ENCODE measurements at places on chromosomes 3 and 15. TPM values are rescaled to one million over a fixed set of nuclear protein-coding genes. Genes with fewer than 3 reads are reported as not detected.

PCCB gene
- 134 TPM for total RNA-seq

GRCh38 chr3:33037471-33037870 lies 59.5 kb downstream of the GLB1 start:
- no peaks in the 10 kb centered on the region for H3K27me3 ChIP-seq
- no peaks in the 10 kb centered on the region for H3K4me1 ChIP-seq
- H3K4me3 ChIP-seq, result no peak overlapping the region

FEZF2 gene
- total RNA-seq, result not detected

DNA sequence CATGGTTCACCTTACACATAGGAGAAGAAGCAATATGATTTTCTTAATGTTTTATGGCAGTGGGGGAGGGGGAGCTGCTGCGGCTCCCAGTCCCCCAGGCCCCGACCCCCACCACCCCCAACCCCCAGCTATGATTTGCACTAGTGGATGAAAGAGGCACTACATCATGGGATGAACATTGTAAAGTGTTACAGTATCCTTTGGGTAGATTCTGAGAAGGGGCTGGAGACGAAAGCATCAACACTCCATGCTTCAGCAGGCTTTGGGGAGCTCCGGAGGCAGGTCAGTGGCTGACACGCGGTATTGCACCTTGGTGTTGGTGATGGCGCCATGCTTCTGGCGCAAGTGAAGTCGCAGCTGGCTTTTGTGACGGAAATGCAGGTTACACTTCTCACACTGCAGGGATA lies 19.9 kb upstream of the RTP2 start:
- DNase-seq, result no peak
- H3K36me3 ChIP-seq, result peaks cover 66% of the 10 kb centered on the region
- peaks cover 3% of the 10 kb centered on the region for H3K4me1 ChIP-seq

PGBD4 gene
- total RNA-seq, result 1.7 TPM

DNA sequence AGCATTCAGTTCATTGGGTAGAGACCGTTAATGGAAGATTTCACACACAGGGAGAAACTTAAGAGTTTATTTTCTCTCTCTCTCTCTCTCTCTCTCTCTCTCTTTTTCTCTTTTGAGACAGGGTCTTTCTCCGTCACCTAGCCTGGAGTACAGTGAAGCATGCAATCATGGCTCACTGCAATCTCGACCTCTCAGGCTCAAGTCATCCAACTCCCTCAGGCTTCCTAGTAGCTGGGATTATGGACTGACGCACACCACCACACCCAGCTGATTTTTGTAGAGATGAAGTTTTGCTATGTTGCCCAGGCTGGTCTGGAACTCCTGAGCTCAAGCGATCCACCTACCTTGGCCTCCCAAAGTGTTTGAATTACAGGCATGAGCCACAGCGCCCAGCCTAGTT lies 1.6 kb downstream of the WDR72 start:
- H3K4me1 ChIP-seq, result no peaks in the 10 kb centered on the region
- H3K4me3 ChIP-seq, result no peak overlapping the region

DNA sequence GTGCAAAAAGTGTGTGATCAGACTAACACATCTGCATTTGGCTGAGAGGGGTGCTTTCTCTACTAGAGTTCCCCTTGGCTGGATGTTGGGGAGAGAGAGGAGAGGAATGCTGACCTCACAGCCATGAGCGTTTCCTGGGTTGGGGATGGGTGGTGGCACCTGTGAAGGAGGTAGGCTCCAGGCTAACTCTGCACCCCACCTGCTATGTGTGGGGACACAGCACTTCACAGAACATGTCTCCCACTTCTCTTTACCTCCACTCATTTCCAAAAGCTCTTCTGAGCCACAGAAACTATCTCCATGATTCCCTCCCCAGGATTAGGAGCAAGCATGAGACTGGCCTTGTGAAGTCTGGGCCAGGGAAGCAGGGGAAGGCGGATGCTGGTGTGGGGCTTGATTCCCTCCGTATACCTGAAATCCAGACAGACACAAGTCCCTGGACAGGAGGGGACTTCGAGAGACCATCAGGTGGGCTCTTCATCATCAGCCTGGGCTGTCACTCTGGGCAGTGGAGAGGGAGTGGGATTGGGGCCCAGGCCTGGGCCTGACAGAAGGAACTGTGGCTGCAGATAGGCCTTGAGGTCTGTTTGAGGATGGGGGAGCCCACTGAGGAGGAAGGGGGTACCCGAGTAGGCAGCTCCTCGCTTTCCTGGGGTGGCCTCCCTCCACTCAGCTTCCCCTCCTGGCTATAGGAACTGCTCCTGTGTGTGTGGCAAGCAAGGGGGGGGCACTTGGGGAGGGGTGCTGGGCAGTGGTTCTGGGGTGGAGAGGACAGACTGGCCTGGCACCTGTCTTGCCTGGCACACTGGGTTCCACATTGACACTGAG lies 40.7 kb downstream of the FEM1B start:
- H3K36me3 ChIP-seq, result no peaks in the 10 kb centered on the region
- peak; percentile 3 for DNase-seq
- H3K27me3 ChIP-seq, result no peaks in the 10 kb centered on the region
- H3K4me3 ChIP-seq, result no peak overlapping the region
- no peaks in the 10 kb centered on the region for H3K4me1 ChIP-seq

LMAN1L gene
- total RNA-seq, result 6.9 TPM

SCAMP2 gene
- 132 TPM for total RNA-seq

STAB1 gene
- total RNA-seq, result 536 TPM

- H3K4me3 ChIP-seq, result no peak overlapping the region
- no peak overlapping the region for H3K27ac ChIP-seq
These were observed 111.5 kb downstream of the ZNF609 start for GRCh38 chr15:64571857-64572291.

DNA sequence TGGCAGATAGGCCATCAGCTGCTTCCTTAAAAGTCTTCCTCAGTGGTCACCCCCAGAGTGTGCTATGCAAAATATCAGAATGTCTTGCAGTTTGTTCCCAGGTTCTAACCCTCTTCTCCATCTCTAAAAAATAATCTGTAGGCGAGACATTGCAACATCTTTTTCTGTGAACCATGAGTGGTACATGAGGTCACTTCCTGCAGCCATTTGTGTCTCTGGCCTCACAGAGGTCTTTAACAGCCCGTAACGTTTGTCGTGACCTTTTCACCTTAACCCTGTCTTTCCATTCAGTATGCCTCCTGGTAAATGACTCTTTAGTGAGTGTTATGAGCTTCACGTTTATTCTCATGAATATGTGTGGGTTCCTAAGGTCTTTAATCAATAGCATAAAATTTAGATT lies 145.4 kb downstream of the KLHL25 start:
- H3K4me3 ChIP-seq, result no peak overlapping the region
- peak overlapping the region; percentile 65 for H3K27ac ChIP-seq
- H3K4me1 ChIP-seq, result no peaks in the 10 kb centered on the region
- H3K27me3 ChIP-seq, result no peaks in the 10 kb centered on the region
- DNase-seq, result peak; percentile 57

GRCh38 chr3:140748-141330 lies 55.7 kb upstream of the CHL1 start:
- no peak overlapping the region for H3K27ac ChIP-seq
- no peak overlapping the region for H3K4me3 ChIP-seq
- DNase-seq, result no peak
- no peaks in the 10 kb centered on the region for H3K4me1 ChIP-seq
- no peaks in the 10 kb centered on the region for H3K27me3 ChIP-seq

- no peak overlapping the region for H3K27ac ChIP-seq
- DNase-seq, result no peak
- H3K36me3 ChIP-seq, result no peaks in the 10 kb centered on the region
- no peaks in the 10 kb centered on the region for H3K4me1 ChIP-seq
These were observed 223.0 kb downstream of the TBL1XR1 start for GRCh38 chr3:176974279-176974678.

DNA sequence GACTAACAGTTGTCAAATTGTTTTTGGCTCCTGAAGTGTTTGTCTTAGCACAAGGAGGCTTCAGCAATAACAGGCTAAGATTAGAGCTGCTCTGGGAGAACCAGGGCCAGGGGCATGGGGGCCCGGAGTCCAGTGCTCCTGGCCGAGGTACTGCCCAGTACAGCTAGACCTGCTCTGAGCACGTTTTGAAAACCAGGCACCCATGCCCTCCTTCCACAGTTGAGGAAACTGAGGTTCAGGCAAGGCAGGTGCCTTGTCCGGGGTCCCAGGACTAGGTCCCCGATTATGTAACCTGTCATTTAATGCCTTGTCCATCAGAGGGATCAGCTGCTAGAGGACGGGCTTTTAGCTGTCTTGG lies 19.2 kb downstream of the KBTBD13 start:
- H3K27me3 ChIP-seq, result no peaks in the 10 kb centered on the region
- H3K4me1 ChIP-seq, result no peaks in the 10 kb centered on the region
- H3K4me3 ChIP-seq, result no peak overlapping the region
- DNase-seq, result peak; percentile 40
- H3K36me3 ChIP-seq, result no peaks in the 10 kb centered on the region

- H3K27ac ChIP-seq, result no peak overlapping the region
- peak; percentile 70 for DNase-seq
- H3K4me3 ChIP-seq, result no peak overlapping the region
- H3K27me3 ChIP-seq, result no peaks in the 10 kb centered on the region
- no peaks in the 10 kb centered on the region for H3K36me3 ChIP-seq
These were observed 187.1 kb upstream of the DNAJC19 start for GRCh38 chr3:181176601-181177000.

- H3K27me3 ChIP-seq, result no peaks in the 10 kb centered on the region
- H3K4me1 ChIP-seq, result no peaks in the 10 kb centered on the region
- no peak for DNase-seq
- H3K27ac ChIP-seq, result no peak overlapping the region
- H3K36me3 ChIP-seq, result no peaks in the 10 kb centered on the region
These were observed 175.0 kb downstream of the CFAP20DC start for GRCh38 chr3:58874795-58875194.

DNA sequence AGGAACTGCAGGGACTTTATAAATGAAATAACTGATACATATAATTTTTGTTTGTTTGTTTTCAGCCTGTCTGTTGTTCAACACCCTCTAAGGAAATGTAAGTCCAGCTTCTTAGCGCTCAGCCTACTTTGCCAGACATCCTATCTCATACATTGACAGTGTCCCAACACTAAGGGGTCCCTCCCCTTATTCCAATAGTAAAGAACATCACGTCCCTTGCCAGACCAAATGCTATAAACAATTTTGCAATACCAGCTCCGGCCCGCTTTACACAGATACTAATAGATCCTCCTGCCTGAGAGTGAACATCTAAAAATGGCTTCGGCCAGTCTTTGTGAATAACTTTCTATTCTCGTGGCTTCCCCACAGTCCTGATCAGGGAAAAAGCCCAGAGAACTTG lies 4.5 kb upstream of the TAFA4 start:
- peaks cover 8% of the 10 kb centered on the region for H3K4me1 ChIP-seq
- H3K4me3 ChIP-seq, result no peak overlapping the region
- H3K27me3 ChIP-seq, result peaks cover 14% of the 10 kb centered on the region
- no peaks in the 10 kb centered on the region for H3K36me3 ChIP-seq
- no peak overlapping the region for H3K27ac ChIP-seq
- no peak for DNase-seq

- no peaks in the 10 kb centered on the region for H3K27me3 ChIP-seq
- H3K4me3 ChIP-seq, result no peak overlapping the region
- peaks cover 7% of the 10 kb centered on the region for H3K36me3 ChIP-seq
- no peak overlapping the region for H3K27ac ChIP-seq
These were observed 50.0 kb downstream of the RLBP1 start for GRCh38 chr15:89171136-89172072.

PYGO1 gene
- 12.4 TPM for total RNA-seq

SLC26A6 gene
- 19.5 TPM for total RNA-seq

A4GNT gene
- not detected for total RNA-seq

- H3K4me3 ChIP-seq, result peak overlapping the region; percentile 66
- DNase-seq, result peak; percentile 67
- H3K27me3 ChIP-seq, result no peaks in the 10 kb centered on the region
- H3K4me1 ChIP-seq, result peaks cover 27% of the 10 kb centered on the region
- peak overlapping the region; percentile 98 for H3K27ac ChIP-seq
- no peaks in the 10 kb centered on the region for H3K36me3 ChIP-seq
These were observed 653 bp upstream of the WDR6 start for GRCh38 chr3:49006408-49007067.

- H3K27me3 ChIP-seq, result no peaks in the 10 kb centered on the region
- no peaks in the 10 kb centered on the region for H3K36me3 ChIP-seq
- DNase-seq, result no peak
- no peak overlapping the region for H3K27ac ChIP-seq
These were observed 71.7 kb downstream of the CYP19A1 start for GRCh38 chr15:51266656-51267050.

MED12L gene
- 13.1 TPM for total RNA-seq

GRCh38 chr3:65246561-65246960 lies 558.8 kb upstream of the ADAMTS9 start:
- H3K36me3 ChIP-seq, result no peaks in the 10 kb centered on the region
- H3K4me3 ChIP-seq, result no peak overlapping the region
- no peaks in the 10 kb centered on the region for H3K27me3 ChIP-seq
- peaks cover 19% of the 10 kb centered on the region for H3K4me1 ChIP-seq

DNA sequence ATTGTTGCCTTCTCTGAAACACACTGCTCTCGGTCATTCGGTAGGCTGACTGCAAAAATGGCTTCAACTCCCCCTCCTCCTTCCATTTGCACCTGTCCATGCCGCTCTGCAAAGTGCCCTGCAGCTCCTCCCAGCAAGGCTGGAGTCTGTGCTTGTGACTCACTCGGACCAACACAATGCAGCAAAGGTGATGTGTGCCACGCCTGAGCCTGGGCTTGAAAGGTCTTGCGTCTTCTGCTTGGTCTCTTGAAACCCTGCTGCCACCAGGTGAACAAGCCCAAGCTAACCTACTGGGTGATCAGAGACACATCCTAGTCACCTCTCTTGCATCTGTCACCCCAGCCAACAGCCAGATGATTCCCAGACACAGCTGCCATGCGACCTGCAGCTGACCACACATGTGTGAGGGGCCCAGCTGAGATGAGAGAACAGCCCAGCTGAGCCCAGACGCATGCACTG lies 71.1 kb downstream of the MGLL start:
- no peaks in the 10 kb centered on the region for H3K36me3 ChIP-seq
- DNase-seq, result no peak
- no peaks in the 10 kb centered on the region for H3K27me3 ChIP-seq
- H3K4me1 ChIP-seq, result no peaks in the 10 kb centered on the region
- no peak overlapping the region for H3K27ac ChIP-seq

DNA sequence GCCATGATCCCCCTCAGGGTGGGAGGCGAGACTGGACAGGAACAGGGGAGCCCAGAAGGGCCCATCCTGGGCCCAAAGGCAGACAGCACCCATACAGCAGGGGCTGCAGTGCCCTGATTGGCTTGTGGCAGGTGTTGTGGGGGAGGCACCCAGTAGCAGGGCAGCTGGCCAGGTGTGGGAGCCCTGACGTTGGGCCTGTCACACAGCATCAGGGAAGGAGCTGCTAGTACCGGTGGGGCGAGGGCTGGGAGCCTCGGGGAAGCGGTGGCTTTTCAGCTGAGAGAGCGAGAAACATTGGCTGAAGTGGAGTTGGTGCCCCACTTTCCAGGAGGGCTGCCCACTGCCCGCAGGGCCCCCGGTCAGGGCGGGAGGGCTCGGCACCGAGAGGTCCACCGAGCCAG lies 19.7 kb upstream of the CYP11A1 start:
- DNase-seq, result no peak
- H3K4me3 ChIP-seq, result no peak overlapping the region
- no peaks in the 10 kb centered on the region for H3K27me3 ChIP-seq

DNA sequence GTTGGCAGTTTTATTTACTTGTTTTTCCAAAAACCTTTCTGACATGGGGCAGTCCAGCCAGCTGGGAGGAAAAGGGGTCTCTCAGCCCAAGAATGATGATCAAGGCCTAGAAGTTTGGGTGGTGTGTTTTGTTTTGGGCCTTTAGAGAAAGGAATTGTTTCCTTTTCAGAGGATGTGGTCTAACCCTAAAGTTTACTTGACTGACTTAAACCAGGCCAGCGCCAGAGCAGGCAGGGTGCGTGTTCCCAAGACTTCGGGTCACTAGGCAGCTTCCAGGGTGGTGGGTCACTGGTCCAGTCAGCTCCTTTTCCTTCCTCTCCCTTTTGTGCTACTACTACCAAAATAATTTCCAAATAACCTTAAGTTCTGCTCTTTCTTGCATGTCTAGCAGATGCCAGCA lies 4.9 kb downstream of the FLNB start:
- H3K36me3 ChIP-seq, result no peaks in the 10 kb centered on the region
- DNase-seq, result no peak
- no peaks in the 10 kb centered on the region for H3K27me3 ChIP-seq
- H3K4me1 ChIP-seq, result peaks cover 34% of the 10 kb centered on the region

All from adrenal gland (tissue), 19 donors.